Smooth muscle cell of the brain vasculature (primary cell): ENCODE measurements at places on chromosomes 16 and 17.
A peak's percentile ranks its signal among the peaks of the same experiment; 100 is the strongest.

DNA sequence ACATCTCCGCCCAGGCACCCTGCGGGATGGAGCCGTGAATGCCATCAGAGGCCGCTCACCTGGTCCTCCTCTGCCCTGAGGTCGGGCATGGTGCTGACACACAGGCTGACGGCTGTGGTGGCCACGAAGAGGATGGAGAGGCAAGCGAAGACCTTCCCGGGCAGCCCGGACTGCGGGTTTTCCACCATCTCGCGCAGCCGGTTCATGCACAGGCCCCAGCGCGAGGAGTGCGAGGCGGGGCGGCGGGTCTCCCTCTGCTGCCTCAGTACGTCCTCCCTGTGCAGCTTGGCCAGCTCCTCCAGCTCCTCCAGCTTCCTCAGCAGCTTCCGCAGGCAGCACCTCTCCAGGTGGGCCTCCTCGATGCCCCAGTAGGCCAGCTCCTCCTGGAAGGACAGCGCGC is 3.1 kb downstream of the KCNG4 start:
- no peak for DNase-seq

DNA sequence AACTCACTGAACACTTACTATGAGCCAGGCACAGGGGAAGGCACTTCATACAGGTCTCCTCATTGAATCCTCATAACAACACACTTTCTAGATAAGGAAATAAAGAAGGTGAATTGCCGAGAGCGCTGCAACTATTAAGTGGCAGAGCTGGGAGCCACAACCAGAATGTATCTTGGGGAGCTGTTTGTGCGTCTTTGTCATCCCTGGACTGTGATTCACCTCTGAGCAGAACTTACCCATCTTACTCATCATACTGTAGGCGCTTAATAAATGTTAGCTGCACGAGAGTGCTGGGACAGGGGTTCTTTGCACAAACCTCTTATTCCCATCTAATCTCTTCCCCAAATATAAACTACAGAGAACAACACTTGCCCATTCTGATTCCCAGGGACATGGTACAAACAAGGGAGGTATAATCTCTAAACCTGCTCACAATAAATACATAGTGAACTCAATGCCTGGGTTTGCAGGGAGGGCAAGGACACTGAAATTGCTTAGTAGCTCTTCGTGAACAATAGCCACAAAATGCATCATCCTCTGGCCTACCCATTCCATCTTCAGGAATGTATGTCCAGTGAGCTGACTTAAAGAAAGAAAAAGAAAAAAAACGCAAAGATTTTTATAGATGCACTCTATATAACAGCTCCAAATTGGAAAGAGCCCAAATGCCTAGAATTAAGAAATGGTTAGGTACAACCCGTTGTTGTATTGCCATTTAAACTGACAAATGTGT is 43.0 kb downstream of the MYO18A start:
- no peak for DNase-seq

DNA sequence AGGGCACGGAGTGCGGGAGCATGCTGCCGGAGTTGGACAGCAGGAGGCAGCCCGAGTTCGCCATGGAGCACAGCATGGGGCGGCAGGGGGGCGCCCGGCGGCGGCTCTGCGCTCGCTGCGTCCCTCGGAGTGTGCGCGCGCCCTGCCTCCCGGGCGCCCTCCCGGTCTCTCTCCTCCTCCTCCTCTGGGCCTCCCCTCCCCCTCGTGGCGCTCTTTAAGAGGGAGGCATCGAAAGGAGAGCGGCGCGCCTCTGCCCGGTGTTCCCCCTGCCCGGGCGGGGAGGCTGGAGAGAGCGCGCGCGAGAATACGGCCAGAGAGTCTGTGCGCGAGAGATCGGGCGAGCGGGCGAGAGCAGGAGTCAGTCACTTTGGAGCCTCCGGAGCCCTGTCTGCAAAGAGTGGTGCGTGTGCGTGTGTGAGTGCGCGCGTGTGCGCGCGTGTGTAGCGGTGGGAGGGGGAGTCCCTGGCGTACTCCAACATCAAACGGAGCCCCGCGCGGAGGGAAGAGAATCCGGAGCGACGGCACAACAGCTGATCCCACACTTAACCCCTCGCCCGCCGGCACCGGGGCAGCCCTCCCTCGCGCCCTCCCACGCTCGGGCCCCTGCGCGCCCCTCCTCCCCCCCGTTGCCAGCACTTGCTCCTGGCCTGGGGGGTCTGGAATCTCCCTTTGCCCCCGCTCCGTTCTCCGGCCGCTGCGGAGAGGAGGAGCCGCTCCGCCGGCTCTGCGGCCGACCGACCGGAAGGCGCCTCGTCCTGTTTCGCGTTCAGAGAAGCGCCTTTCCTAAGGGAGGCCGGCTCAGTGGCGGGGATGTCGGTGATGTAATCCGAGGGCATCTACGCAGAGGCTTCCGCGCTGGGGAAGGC is 108.9 kb downstream of the ENGASE start:
- no peak for DNase-seq

GRCh38 chr16:48608452-48608851 is 1.5 kb downstream of the N4BP1 start:
- no peak for DNase-seq

DNA sequence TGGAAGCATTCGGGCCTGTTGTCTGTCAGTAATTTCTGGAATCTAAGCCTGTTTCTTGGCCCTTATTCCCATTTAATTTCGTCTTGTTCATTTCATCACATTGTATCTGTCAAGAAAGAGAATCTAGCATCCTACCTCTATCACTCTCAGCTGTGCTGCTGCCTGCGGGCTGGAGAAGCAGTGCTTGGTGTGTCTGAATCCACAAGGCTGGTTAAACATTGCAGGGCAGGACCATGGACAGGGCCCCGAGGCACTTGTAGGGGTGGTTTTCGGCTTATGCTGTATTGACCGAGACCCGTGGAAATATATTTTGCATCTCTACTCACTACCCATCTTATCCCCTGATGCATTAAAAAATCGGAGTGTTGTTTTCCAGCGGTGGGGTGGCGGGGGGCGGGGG is 3.1 kb downstream of the RAB11FIP4 start:
- peak; percentile 58 for DNase-seq

DNA sequence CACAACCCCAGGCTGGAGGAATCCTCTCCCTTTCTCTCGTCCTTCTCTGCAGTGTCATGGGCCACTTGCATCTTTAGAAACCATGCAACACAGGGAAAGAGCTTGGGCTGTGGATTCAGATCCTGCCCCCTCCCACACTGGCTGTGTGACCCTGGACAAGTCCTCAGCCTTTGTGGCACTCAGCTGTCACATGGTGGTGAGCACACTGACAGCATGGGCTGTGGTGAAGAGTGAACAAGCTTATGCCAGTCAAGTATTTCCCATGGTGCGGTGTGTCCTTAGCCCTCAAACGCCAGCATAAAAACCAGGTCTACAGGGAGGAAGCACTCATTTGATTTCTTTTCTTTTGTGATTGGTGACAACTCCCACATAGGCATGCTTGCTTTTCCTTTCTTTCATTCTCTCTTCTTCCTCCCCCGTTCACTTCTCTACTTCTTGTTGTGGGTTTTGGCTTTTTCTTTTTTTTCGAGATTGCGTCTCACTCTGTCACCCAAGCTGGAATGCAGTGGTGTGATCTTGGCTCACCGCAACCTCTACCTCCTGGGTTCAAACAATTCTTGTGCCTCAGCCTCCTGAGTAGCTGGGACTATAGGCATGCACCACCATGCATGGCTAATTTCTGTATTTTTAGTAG is 314.2 kb downstream of the CPPED1 start:
- DNase-seq = no peak

DNA sequence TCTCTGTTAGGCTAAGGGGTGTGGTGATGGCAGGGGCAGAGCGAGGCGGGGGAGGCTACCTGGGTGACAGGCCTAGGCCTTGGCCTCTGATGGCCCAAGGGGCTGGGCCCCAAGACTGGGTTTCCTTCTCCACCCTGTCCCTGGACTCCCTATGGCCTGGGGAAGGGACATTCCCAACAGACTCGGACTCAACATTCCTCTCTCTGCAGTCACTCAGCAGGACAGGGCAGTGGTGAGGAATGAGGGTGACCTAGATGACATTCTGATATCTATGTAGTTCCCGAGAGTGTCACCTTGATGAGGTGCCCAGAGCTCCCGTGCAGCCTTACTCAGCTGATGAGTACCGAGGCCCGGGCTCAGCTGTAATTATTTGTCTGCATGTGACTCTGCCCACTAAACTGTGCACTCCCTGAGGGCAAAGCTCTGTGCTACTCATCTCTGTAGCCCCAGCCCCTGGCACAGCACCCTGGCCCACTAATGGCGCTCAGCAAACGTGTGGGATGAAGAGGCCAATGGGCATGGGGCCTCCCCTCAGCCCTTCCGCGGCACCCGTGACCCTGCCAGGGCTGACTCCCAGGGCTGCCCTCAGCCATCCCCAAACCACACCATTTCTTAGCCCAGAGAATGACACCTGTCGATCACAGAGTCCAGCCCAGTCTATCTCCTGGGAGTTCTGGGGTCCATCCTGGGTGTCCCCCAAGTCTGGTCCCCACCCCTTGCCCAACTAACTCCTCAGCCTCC is 2.2 kb downstream of the PLCD3 start:
- no peak for DNase-seq

GRCh38 chr17:67490471-67490870 is 113.4 kb downstream of the PITPNC1 start:
- no peak for DNase-seq

GRCh38 chr16:58499615-58500351 is at the start of gene NDRG4:
Gene NDRG4 (plus strand): TSS chr16:58500143. CDS start chr16:58500249, 106 bp downstream.
- peak; percentile 41 for DNase-seq

DNA sequence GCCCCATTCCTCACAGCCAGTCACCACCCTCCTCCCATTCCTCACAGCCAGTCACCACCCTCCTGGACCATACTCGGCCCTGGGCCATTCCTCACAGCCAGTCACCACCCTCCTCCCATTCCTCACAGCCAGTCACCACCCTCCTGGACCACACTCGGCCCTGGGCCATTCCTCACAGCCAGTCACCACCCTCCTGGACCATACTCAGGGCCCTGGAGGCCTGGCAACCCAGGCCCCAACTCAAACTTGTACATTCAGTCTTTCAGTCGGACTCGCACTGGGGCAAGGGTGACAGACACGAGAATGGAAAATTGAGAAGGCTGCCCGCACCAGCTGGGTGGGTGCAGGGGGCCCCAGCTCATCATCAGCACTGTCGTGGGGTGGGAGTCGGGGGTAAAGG is 30.4 kb upstream of the FOXK2 start:
- no peak for DNase-seq

DNA sequence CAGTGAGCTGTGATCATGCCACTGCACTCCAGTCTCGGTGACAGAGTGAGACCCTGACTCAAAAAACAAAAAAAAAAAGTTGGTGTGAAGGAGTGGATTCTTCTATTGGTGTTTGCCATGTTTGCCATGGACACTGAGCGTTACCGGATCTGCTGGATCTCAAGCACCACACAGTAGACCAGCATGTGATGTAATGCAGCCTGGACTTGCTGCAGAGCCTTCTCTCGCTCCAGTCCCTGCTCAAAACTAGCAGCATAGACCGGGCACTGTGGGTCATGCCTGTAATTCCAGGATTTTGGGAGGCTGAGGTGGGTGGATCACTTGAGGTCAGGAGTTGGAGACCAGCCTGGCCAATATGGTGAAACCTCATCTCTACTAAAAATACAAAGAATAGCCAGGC is 50.4 kb downstream of the BCL7C start:
- DNase-seq = no peak

DNA sequence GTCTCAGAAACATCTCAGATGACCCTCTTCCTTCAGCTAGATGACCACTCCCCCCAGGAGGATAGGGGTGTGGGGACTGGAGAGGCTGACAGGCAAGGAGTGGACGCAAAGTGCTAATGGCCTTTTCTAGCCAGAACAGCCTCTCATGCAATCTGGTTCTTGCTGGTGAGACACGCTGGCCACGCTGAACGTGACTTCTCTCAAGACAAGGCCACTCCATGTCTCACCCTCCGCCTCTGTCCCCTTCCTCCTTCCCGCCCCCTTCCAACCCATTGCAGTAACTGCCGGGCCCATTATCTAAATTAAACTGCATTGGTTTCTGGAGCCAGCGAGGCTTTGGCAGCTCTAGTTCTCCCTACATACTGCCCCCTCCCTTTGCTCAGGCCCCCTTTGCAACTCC is 9.5 kb downstream of the CACNA1G start:
- DNase-seq = no peak

- no peak for DNase-seq
These were observed 18.7 kb downstream of the CTU2 start for GRCh38 chr16:88724855-88725555.

GRCh38 chr17:2289878-2290478 is 13.6 kb downstream of the SMG6 start:
- DNase-seq = no peak

GRCh38 chr16:78720416-78720815 is 621.0 kb downstream of the WWOX start:
- no peak for DNase-seq

GRCh38 chr16:47567321-47567720 is 106.2 kb downstream of the PHKB start:
- DNase-seq = no peak

DNA sequence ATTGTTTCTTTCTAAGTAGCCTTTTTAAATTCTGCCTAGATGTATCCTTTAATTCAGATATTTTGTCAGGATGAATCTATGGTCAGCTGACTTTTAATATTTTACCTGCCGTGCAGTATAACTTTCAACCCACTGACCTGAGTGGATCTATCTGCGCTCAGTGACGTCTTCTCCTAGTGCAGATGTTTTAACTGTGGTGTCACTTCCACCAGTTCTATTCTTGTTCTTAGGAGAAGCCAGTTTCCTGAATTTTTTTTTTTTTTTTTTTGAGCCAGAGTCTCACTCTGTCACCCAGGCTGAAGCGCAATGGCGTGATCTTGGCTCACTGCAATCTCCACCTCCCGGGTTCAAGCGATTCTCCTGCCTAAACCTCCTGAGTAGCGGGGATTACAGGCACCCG is 5.0 kb upstream of the TM4SF5 start:
- DNase-seq = no peak

DNA sequence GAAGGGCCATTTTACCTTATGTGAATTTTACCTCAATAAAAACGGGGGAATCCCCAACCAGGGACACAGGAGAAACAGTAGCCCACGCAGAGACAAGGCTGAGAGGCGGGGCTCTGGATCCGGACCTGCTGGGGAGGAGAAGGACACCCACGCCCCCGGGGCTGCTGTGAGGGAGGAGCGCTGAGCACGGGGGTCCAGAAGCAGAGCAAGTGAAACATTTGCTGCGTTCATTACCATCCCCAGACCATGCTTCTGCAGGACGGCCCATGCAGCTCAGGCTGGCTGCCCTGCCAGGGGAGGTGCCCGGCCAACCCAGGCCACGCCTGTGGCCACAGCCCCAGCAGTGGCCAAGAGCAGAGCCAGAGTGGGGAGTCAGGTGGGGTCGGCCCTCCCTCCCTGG is 50.0 kb downstream of the KCNJ18 start:
- DNase-seq = no peak

DNA sequence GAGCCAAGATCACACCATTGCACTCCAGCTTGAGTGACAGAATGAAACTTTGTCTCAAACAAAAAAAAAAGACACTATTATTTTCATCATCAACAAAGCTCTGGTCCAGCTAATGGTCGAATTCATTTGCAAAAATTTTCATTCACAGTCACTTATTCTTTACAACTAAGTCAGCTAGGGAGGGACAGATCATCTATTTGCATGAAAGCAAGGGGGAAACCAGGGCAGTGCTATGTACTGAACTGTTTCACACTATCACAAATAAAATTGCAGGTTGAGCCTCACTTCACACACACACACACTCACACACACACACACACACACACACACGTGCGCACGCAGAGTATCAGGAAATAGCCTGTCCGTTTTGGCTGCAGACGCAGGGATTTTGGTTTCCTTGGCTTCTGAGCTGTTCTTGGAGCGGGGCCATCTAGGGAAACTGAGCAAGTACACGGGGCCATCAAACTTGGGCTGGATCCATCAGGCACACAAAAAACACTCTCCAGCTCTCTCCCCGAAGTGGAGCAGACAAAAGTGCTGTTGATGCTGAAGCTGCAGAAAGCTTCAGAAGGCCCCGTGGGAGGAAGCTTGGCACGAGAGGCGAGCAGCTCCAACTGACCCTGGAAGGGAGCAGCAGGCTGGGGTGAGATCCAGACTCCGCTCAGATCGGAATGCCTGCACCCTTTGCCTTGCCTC is 44.3 kb upstream of the HELZ start:
- peak; percentile 31 for DNase-seq
